Myocyte (in vitro differentiated cells): ENCODE measurements at places on chromosomes 5 and 9. TPM values are rescaled to one million over a fixed set of nuclear protein-coding genes. Genes with fewer than 3 reads are reported as not detected.

DNA sequence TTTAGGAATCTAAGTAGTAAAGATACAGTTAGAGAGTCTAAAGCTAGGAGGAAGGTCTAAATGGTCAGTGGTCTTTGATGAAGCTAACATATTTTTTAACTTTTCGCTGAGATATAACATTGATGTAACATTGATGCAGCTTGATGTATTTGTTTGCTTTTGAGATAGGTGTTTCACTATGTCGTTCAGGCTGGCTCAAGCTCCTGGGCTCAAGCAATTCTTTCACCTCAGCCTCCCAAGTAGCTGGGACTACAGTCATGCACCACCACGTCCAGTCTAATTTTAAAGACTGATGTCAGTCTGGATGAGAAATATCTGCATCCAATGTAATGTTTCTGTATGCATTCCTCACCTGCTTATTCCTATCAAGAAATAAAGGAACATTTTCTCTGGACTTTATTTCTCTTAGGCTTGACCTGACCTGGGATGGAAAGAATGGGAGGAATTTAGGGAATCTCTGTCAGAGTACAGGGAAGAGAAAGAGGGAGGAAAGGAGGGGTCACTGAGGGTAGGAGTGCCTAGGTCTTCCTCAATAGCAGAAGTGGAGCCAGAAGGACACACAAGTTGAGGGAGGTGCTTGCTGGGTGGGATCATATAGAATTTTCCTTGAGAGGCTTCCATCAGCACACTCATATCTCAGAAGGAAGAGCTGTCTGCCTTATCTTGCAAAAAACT is 101.5 kb upstream of the GPBP1 start:
- no peak for DNase-seq

- DNase-seq: no peak
Measured at GRCh38 chr5:80870442-80870841, 89.7 kb upstream of the RASGRF2 start.

DNA sequence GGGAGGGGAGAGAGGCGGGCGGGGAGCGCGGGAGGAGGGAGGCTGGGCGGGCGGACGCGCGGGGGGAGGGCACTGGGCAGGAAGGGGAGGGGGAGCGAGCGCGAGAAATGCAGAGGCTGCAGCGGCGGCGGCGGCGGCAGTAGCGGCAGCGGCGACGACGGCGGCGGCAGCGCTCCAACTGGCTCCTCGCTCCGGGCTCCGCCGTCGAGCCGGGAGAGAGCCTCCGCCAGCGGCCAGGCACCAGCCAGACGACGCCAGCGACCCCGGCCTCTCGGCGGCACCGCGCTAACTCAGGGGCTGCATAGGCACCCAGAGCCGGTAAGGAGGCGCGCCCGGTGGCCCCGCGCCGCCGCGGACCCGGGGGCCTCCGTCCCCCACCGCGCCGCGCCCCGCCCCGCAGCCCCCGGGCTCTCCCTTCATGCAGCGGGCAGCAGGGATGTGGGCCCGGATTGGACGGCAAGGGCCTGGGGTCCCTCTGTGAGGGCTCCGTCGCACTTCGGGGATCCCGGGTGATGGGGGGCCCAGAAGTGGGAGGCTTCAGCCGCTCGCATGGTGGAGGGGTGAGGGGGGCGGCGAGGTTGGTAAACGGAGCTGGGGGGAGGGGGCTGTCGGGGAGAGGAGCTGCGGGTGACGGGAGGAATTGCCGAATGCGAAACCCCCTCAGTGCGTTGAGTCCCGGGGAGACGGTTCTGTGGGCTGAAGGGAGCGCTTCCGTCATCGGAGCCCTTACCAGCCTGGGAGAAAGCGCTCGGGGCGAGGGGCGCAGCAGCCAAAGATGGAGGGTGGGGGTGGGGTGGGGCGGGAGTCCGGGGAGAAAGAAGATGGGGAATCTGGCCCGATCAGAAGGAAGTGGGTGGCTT is at the start of gene BASP1:
Gene BASP1 (plus strand): TSS at position 139 of the 860 bp plus-strand sequence. CDS start 57,586 bp downstream, outside the sequence.
- peak; percentile 74 for DNase-seq

GRCh38 chr5:88661806-88662207 is 221.2 kb downstream of the MEF2C start:
- no peak for DNase-seq

DNA sequence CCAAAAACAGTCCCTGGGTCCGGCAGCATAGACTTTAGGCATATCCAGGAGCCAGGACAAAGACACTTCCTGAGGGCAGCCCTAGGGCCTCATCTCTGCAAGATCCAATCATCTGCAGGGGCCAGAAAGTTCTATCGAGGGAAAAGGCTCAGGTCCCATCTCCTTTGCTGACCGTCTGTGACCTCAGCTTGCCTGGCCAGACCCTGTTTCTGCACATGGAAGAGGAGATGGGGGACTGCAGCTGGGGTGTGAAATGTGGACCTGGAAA is 51.0 kb upstream of the FCN1 start:
- no peak for DNase-seq

DNA sequence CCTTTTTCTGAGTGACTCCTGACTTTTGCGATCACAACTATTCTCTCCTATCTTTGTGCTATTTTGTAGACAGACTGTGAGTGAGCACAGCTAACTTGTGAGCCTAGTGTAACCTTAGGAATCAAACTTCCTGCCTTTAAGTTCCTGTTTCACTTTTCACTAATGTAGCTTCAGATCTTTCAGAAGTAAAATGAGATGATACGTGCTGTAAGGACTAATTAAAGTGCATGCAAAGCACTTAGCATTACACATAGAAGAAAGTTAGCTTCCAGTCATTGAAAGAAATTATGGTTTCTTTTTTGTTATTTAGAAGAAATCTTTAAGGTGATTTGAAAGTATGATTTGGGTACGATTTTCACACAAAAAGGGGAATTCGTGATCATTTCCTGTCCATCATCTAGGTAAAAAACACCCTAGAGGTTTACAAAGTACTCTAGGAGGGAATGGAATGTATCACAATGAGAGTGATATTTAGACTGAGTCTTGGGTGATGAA is 122.7 kb downstream of the ST8SIA4 start:
- no peak for DNase-seq

- no peak for DNase-seq
Measured at GRCh38 chr5:43469671-43470391, 13.8 kb downstream of the TMEM267 start.

DNA sequence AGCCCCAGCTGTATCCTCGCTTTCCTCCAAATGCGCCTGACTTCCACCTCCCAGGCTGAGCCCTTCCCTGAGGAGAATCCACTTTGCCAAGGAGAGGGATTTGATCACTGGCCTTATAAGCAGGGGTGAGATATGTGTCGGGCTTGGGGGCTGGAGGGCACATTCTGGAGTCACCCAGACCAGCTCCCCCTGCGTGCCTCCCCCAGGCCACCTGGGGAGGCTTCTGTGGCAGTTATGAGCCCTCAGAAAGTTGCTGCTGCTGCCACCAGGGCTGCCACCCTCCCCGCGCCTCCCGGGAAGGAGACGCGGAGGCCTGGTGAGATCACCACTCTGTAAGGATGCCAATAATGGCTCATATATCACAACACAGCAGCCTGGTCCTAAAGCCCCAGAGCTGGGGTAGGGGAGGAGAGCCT is 211.5 kb downstream of the PAPPA start:
- DNase-seq: peak; percentile 84

DNA sequence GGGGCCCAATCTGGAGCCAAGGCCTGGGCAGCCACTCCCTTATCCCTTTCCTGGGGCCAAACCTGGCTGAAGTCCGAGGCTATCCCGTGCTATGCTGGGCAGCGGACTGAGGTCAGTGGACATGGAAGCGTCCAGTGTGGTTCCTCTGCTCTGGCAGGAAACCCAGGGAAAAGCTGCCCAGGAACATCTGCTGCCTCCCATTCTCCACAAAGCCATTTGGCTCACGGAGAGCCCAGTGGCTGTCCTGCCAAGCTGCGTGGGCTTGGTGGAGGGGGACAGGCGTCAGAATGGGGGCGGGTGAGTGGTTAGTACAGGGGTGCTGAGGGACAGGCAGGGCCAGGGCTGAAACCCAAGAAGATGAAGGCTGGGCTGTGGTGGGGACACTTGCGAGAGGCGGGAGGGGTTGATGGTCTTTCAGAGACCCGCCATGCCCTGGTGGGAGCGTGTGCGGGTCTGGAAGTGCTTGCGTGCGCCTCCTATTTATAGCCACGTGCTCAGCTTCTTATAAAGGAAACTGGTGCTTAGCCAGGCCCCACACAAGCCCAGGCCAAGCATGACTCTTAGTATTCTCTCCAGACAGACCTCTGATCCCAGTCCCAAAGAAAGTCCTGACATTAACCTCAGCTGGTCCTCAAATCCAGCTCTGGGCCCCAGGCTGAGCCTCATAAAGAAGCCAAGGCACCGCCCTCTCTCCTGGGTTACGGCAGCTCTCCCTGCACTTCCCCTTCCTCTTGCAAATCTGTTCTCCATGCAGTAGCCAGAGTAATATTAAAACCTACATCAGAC is 9.4 kb upstream of the SLC6A7 start:
- peak; percentile 95 for DNase-seq

GRCh38 chr5:180330810-180331646 is 22.1 kb downstream of the GFPT2 start:
- peak; percentile 73 for DNase-seq

TICAM2 gene
- 1.2 and 4.0 TPM in 2 replicates for total RNA-seq

ARSI gene
- 1.7 and 2.4 TPM in 2 replicates for total RNA-seq

NHP2 gene
- 213 and 306 TPM in 2 replicates for total RNA-seq

SCGB3A1 gene
- total RNA-seq: not detected in 2 replicates
